Activated T-helper 1 cell treated with anti-CD3 and anti-CD28 coated beads, Interleukin-12 subunit alpha, Interleukin-12 subunit beta, Interleukin-2, Interleukin-4 antibody, amounts not matched to agents 30 ng/mL and 10 ng/mL and 1 ng/mL, durations not matched to agents 14 hours and 24 hours and 36 hours (primary cell): ENCODE measurements at places on chromosomes 3 and 15. TPM values are rescaled to one million over a fixed set of nuclear protein-coding genes. Genes with fewer than 3 reads are reported as not detected.

DNA sequence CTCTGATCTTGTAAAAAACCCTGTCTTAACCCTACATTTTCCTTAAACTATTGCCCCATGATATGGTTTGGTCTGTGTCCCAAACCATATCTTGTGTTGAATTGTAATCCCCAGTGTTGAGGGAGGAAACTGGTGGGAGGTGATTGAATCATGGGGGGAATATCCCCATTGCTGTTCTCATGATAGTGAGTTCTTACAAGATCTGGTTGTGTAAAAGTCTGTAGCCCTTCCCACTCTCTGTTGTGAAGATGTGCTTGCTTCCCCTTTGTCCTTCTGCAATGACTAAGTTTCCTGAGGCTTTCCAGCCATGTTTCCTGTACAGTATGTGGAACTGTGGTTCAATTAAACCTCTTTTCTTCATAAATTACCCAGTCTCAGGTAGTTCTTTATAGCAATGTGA, 881.4 kb downstream of the DIPK2A start:
- no peak for DNase-seq
- H3K27me3 ChIP-seq, result no peaks in the 10 kb centered on the region
- H3K4me3 ChIP-seq, result no peak overlapping the region
- no peaks in the 10 kb centered on the region for H3K4me1 ChIP-seq
- no peak overlapping the region for H3K27ac ChIP-seq

GRCh38 chr3:64681827-64682226, 6.0 kb downstream of the ADAMTS9 start:
- no peak for DNase-seq
- no peak overlapping the region for H3K4me3 ChIP-seq
- H3K27ac ChIP-seq, result no peak overlapping the region
- no peaks in the 10 kb centered on the region for H3K4me1 ChIP-seq
- H3K27me3 ChIP-seq, result peaks cover 27% of the 10 kb centered on the region

GRCh38 chr3:36591959-36592358, 172.4 kb downstream of the DCLK3 start:
- no peaks in the 10 kb centered on the region for H3K4me1 ChIP-seq
- DNase-seq, result no peak
- no peaks in the 10 kb centered on the region for H3K36me3 ChIP-seq
- no peak overlapping the region for H3K4me3 ChIP-seq

DNA sequence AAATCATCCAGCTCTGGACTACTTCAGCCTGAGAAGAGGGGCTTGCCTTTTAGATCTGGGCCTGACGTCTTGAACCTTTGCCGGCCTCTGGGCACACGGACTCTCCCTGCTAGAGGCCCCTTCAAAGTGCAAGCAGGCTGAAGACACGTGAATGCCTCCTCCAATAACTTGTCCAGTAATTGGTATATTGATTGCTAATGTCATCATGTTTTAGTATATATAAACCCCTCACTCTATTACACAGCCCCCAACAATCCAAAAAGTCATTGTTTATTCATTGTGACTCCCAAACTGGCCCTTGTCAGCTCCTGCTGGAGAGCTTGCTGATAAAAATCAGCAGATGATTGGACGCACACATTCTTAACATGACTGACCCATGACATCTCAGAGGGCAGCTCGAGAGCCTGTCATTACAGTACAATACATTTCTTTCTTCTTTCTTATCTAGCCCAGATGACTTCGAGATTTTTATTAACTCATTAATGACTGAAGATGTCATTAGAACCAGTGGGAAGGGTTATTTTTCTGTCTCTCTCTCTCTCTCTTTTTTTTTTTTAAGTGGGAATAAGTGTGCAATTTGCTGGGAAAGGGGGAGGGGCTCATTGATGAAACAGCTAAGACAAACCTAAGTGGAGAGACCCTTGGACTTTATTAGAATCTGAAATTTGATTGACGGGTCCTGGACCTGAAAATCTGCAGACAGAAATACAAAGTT, 65.5 kb upstream of the NR2F2 start:
- no peaks in the 10 kb centered on the region for H3K27me3 ChIP-seq
- H3K4me3 ChIP-seq, result no peak overlapping the region
- H3K27ac ChIP-seq, result no peak overlapping the region
- DNase-seq, result no peak

DNA sequence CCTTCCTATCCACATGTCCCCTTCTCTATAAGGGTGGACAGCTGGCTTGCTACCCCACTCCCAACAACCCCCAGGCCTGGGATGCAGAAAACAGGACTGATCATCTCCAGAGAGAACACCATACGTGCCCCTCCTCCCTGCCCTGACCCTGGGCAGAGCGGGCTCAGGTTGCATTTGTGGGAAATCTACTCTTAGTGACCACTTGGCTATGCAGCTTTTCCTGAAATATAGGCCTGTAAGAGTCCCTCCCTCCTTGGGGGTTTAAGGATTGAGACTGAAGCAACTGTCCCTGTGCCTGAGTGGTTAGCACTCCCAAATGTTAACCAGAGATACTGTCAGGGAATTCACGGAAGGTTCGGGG, 11.7 kb downstream of the SH2D7 start:
- H3K4me1 ChIP-seq, result peaks cover 73% of the 10 kb centered on the region
- peak overlapping the region; percentile 88 for H3K27ac ChIP-seq
- H3K4me3 ChIP-seq, result peak overlapping the region; percentile 70
- no peaks in the 10 kb centered on the region for H3K36me3 ChIP-seq

DNA sequence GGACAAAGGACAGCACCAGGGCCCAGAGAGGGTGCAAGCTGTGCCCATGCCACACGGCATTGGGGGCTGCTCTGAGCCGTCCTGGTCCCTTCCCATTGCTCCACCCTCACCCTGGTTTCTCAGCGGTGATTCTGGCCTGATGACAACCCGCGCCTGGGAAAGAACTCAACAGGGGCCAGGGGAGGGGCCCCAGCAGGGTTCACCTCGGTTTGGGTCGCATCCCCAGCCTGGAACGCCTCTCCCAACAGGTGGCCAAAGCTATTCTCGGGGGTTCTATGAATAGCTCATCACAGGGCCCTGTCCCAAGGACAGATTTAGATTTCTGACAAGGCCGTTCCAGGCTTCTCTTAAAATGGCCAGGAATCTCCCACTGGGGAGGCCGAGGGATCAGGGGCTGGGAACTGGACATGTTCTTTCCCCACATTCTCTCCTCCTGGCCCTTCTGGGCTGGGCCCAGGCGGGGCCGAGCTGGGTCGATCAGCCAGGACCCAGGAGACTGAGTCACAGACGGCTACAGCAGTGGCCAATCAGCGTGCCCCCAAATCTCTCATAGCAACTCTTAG, 17.9 kb downstream of the GRIP2 start:
- no peak overlapping the region for H3K4me3 ChIP-seq
- no peak for DNase-seq
- H3K27ac ChIP-seq, result no peak overlapping the region
- H3K36me3 ChIP-seq, result no peaks in the 10 kb centered on the region
- H3K4me1 ChIP-seq, result no peaks in the 10 kb centered on the region
- H3K27me3 ChIP-seq, result peaks cover 10% of the 10 kb centered on the region

- no peak overlapping the region for H3K27ac ChIP-seq
- no peaks in the 10 kb centered on the region for H3K4me1 ChIP-seq
- no peak overlapping the region for H3K4me3 ChIP-seq
- DNase-seq, result no peak
- peaks cover 5% of the 10 kb centered on the region for H3K36me3 ChIP-seq
Measured at GRCh38 chr3:15384510-15385237, 42.7 kb downstream of the METTL6 start.

GRCh38 chr15:81293728-81294515, 30.0 kb downstream of the STARD5 start:
- peak overlapping the region; percentile 97 for H3K4me3 ChIP-seq
- H3K36me3 ChIP-seq, result peaks cover 20% of the 10 kb centered on the region
- H3K27ac ChIP-seq, result peak overlapping the region; percentile 94
- H3K27me3 ChIP-seq, result no peaks in the 10 kb centered on the region

- no peak overlapping the region for H3K4me3 ChIP-seq
- peaks cover 24% of the 10 kb centered on the region for H3K4me1 ChIP-seq
- no peak overlapping the region for H3K27ac ChIP-seq
- H3K36me3 ChIP-seq, result no peaks in the 10 kb centered on the region
- peak; percentile 35 for DNase-seq
Measured at GRCh38 chr3:27357665-27358258, 11.4 kb downstream of the NEK10 start.

HIGD2B gene
- total RNA-seq, result 0.29 TPM in 1 of 2 replicates, not detected in the other

RTP1 gene
- total RNA-seq, result not detected in 2 replicates

GPR15 gene
- total RNA-seq, result 5.6 and 6.8 TPM in 2 replicates
